Mammary epithelial cell (primary cell): ENCODE measurements at places on chromosomes 4 and X. TPM values are rescaled to one million over a fixed set of nuclear protein-coding genes. Genes with fewer than 3 reads are reported as not detected.
A peak's percentile ranks its signal among the peaks of the same experiment; 100 is the strongest.

DNA sequence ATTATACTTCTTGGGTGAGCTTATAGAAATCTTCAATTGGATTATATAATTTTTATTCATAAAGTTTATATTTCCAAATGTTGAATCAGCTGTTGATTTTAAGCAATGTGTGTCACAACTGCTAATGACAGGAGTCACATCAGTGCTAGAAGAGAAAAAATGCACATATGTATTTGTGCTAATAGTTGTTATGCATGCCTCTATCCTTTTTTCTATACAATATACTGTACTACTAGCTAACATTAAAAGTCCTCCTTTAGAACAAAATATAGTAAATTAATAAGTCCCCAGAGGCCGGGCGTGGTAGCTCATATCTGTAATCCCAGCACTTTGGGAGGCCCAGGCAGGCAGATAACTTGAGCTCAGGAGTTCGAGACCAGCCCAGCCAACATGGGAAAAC, 23.7 kb upstream of the HNRNPD start:
- no peak for DNase-seq

DOCK11 gene
- 1.3 TPM for total RNA-seq

DNA sequence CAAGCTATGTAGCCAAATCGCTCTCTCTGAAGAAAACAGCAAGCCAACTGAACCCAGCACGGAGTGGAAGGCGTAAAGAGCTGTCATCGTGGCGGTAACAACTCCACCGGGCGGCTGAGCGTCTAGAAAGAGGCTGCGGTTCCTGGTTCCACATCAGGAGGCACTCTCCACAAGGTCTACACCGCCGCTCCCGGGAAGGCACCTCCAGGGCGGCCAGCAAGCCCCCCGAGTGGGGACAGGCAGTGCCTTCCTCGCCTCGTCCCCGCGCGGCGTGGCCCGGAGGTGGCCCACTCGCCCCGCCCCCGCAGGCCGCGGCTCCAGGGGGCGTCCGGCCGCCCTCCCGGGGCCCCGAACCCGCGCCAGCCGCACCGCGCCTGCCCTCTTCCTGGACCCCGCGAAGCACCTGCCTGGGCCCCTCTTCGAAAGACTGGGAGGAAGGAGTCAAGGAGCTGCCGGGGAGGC, 755 bp downstream of the KLHL8 start:
- DNase-seq = no peak

PRAF2 gene
- total RNA-seq = 8.2 TPM

DNA sequence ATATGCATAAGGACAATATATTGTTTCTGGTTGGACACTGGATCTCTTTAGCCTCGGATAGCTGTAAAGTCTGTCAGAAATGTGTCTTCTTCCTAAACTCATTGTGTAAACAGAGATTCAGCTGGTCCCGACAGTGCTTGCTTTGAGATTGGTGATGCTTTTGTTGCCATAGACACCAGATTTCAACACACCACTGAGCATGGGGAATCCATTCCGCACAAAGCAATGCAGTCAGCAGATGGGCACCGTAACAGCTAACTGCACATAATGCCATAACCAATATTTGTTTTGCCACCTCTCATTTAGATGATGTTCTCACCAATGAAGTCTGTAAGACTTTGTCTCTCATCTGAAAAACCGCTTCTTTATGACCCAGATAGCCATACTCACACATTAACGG, 33.3 kb upstream of the FAM47C start:
- no peak for DNase-seq

DNA sequence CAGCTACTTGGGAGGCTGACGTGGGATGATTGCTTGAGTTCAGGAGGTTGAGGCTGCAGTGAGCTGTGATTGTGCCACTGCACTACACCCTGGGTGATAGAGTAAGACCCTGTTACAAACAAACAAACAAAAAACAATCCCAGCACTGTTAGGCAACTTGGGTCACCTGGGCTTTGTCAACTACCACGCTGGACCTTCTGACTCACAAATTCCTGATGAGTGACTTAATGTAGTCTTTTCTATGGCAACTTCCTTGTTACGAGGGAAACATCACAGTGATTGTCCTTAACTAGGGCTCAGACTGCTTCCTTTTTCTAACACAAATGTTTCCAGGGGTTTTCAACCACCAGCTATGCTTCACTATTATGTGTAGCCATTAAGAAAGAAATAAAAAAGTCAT, 128.8 kb upstream of the GPC4 start:
- DNase-seq = peak; percentile 78

DNA sequence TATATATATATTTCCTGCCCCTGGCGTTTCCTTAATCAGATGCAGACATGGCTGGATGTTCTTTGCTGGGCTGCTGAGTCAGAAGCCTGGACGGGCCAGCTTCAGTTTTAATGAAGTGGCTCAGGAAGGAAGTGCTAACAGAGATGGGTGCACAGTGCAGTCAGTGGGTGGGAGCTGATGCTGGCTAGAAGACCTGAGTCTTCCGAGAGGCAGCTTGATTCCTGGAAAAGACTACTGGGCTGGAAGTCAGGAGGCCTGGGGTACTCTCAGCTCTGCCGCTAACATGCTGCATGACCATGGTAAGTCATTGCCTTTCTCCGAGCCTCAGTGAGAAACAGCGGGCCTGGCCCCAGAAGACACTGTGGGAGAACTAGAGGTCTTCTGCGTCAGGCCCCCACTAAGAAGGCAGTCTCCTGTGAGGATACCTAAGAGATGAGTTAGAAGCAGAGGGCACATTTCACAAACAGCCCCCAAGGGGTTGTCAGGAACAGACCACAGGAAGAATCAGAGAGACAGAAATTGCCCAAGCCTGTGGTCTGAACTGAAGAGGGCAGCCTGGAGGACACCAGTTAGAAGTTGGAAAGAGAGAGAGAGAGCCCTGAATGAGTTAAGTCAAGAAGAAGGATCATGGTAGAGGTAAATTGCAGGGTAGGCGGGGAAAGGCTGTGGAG, 8.3 kb upstream of the CD40LG start:
- DNase-seq = peak; percentile 3

IL13RA1 gene
- total RNA-seq = 36.0 and 39.1 TPM in 2 replicates

GRCh38 chr4:172892300-172892699, 276.3 kb upstream of the GALNT7 start:
- peak; percentile 25 for DNase-seq

GPAT3 gene
- 8.3 TPM for total RNA-seq

NAT8L gene
- total RNA-seq = not detected

DNA sequence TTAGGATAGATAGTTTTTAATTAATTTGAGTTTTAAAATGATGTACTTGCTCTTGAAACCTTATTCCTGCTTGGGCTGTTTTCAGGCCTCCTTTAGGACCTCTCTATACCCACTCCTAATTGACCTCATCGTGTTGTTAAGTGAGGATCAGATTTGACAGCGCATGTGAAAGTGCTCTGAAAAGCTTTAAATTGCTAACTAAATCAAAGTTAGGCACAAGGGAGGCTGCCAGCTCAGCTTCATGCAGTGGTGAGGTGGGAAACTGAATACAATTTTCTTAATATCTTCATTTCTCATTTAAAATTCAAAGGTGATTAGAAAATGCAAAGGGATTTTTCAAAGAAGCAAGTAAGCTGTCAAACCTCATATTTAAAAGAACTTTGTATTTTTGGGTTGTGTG, 20.0 kb downstream of the FHDC1 start:
- no peak for DNase-seq

- DNase-seq = no peak
Measured at GRCh38 chrX:79266702-79267101, 100.4 kb downstream of the ITM2A start.

RRH gene
- 0.33 TPM for total RNA-seq

GRCh38 chr4:88953400-88953799, 103.6 kb downstream of the FAM13A start:
- DNase-seq = no peak

RAI2 gene
- under 0.01 TPM for total RNA-seq

GRCh38 chrX:36431819-36432218, 512.3 kb downstream of the CFAP47 start:
- peak; percentile 14 for DNase-seq

GRCh38 chr4:166162327-166162726, 289.3 kb downstream of the TLL1 start:
- no peak for DNase-seq

MAGEA9B gene
- not detected in 2 replicates for total RNA-seq

GRCh38 chr4:139869810-139870209, 204.2 kb downstream of the MGST2 start:
- no peak for DNase-seq

DNA sequence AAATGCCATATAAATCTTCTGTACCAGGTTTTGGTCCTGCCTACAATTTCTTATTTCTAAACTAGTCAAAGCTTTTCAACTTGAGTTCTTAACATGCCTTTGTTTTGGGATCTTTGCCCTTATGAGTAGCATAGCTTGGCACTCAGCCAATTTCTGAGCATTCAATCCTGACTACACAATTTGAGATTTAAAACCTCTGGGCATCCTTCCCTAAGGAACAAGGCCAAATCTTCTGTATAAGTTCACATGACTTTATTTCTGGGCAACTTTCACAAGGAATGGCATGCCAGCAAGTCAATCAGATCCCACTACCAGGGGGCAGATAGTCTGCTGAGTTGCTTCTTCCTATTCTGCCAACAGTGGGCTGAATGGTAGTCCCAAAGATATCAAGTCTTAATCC, 254.2 kb downstream of the ADAMTS3 start:
- DNase-seq = peak; percentile 66

DNA sequence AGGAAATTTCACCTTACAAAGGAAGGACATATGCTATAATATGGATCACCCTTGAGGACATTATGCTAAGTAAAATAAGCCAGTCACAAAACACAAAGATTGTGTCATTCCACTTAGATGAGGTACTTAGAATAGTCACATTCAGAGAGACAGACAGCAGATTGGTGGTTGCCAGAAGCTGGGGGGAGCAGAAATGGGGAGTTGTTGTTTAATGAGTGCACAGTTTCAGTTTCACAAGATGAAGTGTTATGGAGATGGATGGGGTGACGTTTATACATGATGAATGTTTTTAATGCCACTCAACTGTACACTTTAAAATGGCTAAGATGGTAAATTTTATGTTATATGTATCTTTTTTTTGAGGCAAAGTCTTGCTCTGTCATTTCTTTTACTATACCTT, 14.8 kb upstream of the SPON2 start:
- peak; percentile 9 for DNase-seq

STPG2 gene
- total RNA-seq = 0.28 TPM in 1 of 2 replicates, not detected in the other

DNA sequence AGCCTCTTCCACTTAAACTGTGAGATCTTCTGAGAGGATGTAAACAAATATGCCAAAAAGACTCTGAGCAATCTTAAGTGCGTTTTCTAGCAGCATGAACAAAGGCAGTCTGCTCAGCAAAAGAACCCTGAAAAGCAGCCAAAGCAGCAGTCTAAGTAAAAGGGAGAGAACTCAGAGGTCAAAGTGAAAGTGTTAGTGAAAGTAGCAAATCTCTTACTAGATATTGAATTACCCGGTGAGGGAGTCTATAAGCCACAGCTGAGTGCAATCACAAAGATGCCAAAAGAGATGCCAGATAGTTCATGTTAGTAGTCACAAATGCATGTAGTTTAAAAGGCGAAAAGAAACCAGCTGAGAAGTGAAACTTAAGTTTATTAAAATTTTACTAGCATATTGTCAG, 7.9 kb upstream of the GNRHR start:
- DNase-seq = no peak

DNA sequence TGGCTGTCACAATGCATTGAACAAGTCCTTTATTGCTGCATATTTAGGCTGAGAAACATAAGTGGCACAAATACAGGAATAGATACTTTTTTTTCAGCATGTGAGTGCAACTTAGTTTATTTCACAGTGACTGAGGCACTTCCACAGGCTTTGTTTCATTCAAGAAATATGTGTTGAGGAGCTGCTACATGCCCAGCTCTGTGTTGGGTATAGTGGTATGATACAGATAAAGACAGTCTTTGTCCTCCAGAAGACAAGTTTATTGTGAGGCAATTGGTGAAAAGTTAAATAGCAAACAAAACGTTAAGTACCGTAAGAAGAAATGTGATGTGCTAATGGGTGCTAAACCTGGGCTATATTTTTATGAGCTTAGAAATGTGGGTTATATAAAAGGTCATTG, 186.4 kb downstream of the SPRY1 start:
- DNase-seq = peak; percentile 86

DNA sequence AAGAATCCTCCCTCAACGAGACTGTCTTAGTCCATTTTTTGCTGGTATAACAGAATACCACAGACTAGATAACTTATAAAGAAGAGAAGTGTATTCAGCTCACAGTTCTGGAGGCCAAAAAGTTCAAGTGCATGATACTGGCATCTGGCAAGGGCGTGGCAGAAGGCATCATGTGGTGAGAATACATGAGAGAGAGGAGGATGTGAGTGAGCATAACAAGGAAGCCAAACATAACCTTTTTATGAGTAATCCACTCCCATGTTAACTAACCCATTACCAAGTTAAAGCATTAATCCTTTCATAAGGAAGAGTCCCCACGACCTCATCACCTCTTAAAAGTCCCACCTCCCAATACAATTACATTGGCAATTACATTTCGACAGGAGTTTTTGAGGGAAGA, 504.6 kb downstream of the IQCM start:
- peak; percentile 1 for DNase-seq

DNA sequence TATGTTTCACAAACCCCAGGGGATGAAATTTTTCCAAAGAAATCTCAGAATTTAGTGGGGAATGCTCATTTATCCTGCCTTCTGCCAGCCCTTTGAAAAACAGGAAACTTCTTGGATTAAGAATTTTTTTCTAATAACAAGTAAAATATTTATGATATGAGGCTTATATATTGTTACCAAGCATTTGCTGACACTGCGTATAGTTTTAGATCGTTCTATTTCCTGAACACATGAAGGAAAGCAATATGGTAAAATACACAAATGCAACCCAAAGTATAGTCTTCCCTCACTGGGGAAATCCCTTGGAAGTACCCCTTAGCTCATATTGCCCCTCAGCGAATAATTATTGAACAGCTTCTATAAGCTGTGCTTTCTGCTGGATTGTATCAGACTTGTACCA, 54.4 kb upstream of the MND1 start:
- no peak for DNase-seq

GRCh38 chr4:101020956-101021355, 326.4 kb downstream of the PPP3CA start:
- DNase-seq = peak; percentile 66

BGN gene
- 13.5 TPM for total RNA-seq

GRCh38 chr4:106409901-106410889, 41.6 kb upstream of the GIMD1 start:
- no peak for DNase-seq

DNA sequence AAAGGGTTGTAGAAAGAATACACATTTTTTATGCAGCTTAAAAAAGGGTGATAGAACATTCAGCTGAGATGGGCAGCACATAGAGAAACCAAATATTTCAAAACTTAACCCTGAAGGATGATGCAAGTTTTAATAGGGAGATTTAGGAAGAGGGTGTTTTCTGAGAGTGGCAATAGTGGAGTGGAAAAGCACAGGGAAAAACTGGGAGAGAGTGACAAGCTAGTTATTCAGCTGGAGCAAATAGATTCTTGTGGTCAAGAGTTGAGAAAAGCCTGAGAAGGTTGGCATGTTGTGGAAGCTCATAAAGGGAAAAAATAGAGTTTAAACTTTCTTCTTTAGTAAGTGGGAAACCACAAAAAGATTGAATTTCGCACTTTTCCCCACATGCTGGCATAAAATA, 359.6 kb upstream of the PITX2 start:
- DNase-seq = no peak
